ENCODE measurements at places on chromosomes 7 and 10.

GRCh38 chr10:29370097-29371092, 81.5 kb downstream of the LYZL1 start:
- DNase-seq: no peak

- DNase-seq: no peak
These were observed 519 bp downstream of the PITRM1 start for GRCh38 chr10:3172081-3172445.

- DNase-seq: no peak
These were observed 228.1 kb downstream of the BAMBI start for GRCh38 chr10:28905371-28905770.

GRCh38 chr10:111186358-111186757, 109.5 kb downstream of the ADRA2A start:
- no peak for DNase-seq

DNA sequence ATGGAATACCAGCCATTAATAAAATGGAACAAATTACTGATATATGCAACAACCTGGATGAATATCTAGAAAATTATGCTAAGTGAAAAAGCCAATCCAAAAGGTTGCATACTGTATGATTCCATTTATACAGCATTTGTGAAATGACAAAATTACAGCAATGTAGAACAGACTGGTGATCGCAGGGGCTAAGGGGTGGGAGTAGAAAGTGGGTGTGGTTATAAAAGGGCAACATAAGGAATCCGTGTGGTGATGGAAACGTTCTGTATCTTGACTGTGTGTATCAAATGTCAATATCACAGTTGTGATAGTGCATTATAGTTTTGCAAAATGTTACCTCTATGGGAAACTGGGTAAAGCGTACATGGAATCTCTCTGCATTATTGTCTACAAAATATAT, 15.0 kb downstream of the CEP41 start:
- no peak for DNase-seq

DNA sequence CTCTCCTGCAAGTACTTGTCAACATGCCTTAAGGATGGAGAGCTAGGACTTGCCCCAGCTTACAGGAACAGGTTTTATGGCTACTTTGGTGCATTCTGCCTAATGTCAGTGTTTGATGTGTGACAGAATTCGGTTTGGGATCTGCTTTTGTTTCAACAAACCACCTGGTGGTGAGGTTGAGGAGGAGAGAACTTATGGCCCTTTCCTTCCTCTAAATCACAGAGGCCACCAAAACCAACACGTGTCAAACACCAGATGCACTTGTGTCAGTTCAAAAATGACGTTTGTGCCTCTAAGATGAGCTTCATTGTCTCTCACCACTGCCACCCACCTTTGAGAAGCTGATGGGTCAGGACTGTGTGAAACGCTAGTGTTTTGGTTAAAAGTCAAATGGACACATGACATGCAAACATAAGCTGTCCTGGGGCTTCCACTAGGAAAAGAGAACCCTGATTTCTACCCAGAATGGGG, 83.9 kb downstream of the OSBPL3 start:
- no peak for DNase-seq

GRCh38 chr10:21352886-21353285, 172.6 kb downstream of the SKIDA1 start:
- no peak for DNase-seq

- DNase-seq: no peak
These were observed 1.9 kb downstream of the COL1A2 start for GRCh38 chr7:94396596-94396995.

DNA sequence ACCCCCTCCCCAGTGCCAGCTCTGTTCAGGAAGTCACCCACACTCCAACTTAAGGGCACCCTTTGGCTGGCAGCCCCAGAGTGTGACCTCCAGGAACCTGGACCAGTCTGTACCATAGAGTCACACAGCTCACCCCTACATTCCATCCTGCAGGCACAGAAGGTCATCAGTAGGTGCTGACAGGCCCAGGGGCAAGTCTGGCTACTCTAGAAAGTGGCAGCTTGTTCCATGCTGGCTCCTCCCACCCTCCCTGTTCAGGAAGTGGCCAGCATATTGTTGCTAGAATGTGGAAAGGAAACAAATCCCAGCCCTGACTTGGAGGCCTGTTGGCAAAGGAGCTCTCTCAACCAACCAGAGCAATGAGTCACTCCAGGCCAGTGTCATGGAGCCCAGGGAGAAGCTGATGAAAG, 3.2 kb upstream of the NCOA4 start:
- no peak for DNase-seq

DNA sequence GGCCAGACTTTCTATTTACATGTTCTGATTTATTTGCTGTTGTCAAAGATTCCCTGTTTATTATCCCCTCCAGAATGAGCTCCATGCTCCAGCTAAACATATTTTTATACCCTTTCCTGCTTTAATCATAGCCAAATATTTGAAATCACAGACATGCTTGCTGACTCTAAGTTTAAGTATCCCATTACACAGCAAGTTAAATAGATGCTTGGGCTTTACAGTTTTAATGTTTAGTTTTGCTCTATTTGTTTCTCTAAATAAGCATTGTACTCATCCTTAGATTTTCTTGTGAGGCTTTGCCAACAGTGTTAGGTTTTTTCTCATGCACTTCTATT, 196.8 kb downstream of the TAX1BP1 start:
- no peak for DNase-seq

DNA sequence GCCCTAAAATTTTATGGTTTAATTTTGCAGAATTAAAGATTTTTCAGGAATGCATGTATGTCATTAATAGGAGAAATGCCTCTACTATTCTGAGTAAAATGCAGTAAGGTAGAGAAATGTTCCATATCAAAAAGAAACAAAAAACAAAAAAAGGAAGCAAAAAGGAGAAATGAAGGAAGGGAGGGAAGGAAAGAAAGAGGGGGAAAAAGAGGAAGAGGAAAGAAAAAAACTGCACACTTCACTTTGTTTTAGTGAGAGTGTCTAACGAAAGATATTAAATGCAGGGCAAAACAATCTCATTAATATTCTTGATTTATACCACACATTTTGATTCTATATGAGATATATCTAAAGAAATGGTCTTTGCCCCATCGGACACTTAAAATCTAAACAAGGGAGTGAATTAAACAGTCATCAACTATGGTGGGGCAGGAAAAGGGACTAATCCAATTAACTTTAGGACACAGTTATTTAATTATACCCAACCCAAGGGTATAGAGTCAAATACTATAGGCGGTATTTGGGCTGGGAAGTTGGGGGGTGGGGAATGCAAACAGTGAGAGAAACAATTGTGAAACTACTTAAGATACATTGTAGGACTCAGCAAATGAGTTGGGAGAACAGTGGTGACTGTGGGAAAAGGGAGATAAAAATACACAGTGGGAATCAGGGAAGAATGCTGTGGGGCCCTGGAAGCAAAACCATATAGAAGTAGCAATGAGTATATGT, 27.0 kb downstream of the IMMP2L start:
- no peak for DNase-seq

DNA sequence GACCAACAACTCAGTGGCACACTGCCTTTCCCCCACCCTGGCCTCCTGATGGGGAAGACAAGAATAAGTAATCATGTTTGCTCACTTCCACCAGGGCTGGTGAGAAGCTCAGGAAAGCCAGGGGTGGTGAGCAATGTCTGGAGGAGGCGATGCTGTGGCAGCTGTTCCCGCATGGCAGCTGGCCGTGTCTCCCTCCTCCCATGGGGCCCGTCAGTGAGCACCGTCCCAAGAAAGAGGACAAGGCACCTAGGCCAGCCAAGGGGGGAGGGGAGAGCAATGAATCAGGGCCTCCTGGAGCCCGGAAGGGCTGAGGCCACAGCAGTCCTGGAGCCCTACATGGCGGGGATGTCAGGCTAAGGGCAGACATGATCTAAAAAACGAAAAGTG, 69.2 kb upstream of the INSIG1 start:
- DNase-seq: no peak

DNA sequence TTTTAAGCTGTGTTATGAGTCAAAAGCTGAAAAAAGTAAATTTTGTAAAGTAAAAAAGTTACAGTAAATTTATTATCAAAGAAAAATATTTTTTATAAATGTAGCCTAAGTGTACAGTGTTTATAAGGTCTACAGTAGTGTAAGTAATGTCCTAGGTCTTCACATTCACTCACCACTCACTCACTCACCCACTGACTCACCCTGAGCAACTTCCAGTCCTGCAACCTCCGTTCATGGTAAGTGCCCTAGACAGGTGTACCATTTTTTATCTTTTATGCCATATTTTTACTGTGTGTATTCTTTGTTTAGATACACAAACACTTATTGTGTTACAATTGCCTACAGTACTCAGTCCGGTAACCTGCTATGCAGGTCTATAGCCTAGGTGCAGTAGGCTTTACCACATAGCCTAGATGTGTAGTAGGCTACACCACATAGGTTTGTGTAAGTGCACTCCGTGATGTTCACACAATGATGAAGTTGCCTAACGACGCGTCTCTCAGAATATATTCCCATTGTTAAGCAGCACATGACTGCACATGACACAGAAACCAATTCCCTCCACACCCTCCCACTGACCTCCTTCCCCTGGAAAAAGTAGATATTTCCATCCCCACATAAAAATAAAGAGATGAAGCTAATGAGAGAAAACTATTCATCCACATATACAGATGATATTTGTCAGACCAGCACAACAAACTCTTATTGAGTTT, 44.8 kb upstream of the FGL2 start:
- no peak for DNase-seq

DNA sequence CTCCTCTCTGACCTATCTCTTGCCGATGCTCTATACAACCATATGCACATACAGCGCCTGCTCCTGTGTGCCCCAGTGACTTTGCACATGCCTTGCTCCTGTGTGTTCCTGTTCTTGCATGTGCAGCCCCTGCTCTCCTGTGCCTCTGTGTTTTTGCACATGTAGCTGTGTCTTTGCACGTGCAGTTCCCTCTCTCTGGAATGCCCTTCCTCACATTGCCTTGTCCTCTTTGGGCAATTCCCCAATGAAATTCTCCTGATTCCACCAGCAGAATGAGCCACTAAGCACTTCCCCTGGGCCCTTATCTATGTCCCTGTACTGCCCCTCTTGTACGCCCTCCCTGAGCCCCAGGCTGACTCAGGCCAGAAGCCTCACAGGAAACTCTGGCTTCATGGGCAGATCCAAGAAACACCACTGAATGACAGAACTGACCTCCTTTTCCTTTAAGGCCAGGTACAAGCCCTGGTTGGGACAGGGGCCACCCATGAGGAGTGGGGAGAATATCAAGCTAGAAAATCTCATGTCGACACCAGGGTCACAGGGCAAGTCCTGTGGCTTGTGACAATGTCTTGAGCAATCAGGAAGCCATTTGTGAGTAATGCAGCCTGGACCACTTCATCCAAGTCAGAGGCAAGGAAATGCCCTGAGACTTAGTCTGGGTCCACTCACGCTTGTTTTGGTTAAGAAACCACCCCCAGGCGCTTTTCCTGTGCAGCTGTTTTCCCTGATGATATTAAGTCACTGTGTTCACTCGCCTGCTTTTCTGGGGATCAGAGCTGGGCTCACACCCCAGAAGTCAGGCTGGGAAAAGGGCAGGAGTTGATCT, 1.9 kb upstream of the ARHGAP22 start:
- DNase-seq: no peak

- DNase-seq: no peak
These were observed 147.7 kb downstream of the SH2D4B start for GRCh38 chr10:80685355-80685754.

DNA sequence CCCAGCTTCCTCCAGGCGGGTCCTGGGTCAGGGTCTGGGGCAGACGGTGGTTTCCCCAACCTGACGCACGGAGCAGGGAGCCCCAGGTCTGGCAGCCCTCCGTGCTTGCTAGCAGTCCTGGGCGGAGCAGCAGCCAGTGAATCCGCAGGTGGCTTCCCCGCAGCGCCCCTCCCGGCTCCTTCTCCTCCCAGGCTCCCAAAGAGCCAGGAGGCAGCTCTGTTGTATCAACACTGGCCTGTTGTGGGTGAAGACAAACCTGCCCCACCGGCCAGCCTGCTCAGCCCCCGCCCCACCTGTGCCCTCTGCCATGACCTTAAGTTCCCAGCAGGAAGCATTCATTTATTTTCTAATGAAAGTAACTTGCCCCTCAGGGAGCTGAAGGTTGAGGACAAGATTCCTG, 24.0 kb upstream of the TMEM213 start:
- no peak for DNase-seq

DNA sequence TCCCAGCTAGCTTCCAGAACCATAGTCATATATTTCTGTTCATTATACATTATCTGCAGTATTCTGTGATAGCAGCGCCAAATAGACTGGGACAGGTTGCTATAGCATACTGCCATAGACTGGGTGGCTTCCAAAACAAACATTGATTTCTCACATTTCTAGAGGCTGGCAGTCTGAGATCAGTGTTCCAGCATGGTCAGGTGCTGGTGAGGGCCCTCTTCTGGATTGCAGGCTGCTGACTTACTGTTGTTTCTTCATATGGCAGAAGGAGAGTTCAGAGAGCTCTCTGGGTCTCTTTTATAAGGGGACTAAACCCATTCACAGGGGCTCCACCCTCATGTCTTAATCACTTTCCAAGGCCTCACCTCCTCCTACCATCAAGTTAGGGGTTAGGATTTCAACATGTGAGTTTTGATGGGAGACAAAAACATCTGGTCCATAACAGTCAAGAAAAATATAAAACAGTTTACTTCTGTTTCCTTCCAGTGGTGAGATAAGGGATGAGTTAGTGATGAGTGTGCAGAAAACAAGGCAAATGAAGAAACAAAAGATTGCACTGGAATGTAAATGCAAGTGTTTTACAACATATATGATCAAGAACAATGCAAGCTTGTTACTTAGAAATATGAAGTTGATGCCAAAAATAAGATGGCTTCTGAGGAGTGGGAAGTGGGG, 399.0 kb upstream of the C7orf33 start:
- DNase-seq: no peak

DNA sequence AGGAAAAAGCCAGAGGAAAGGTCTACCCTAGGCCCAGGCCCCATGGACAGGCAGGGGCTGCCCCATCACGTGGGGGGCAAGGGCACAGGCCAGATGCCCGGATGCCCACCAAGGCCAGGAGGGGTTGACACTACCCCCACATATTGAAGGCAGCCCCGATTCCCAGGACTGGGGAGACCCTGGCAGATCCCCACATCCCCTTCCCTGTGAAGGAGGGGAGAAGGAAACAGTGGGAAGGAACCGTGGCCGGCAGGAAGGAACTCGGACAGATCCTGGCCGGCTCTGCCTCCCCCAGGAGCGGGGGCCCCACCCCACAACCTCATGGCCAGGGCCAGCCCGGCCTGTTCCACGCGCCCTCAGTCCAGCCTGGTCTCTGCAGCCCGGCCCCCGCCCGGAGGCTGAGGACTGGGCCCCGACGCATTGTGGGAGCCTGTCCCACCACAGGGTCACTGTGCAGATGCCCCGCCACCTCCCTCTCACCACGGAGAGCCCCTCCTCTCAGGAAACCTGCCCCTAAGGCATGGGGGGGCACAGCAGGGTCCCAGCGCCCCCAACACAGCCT, 41.3 kb downstream of the PAPOLB start:
- DNase-seq: no peak

DNA sequence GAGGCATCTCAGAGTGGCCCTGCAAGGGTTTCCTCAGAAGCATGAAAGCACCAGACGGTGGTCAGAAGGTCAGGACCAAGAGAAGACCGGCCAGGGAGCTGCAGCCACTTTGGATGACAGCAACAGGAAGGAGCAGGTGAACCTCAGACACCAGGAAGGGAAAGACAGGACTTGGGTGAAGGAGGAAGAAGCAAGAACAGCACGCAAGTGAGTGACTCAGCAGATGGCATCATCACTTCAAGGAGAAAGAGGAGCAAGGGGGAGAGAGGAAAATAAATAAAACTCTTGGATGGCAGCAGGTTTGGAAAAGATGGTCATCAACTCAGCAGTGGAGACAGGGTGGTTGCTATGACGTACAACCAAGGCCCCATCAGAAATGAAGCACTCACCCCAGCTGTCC, 31.6 kb downstream of the NCAPG2 start:
- no peak for DNase-seq

All from stimulated activated CD4-positive, alpha-beta T cell treated with anti-CD3 and anti-CD28 coated beads, Interleukin-15, amount 100 ng/mL, for 48 hours (primary cell).